ENCODE measurements at places on chromosomes 4 and X.

- DNase-seq: no peak
Measured at GRCh38 chr4:1470393-1470670, 64.1 kb upstream of the NKX1-1 start.

GRCh38 chr4:16952896-16953630, 54.6 kb upstream of the LDB2 start:
- DNase-seq: no peak

DNA sequence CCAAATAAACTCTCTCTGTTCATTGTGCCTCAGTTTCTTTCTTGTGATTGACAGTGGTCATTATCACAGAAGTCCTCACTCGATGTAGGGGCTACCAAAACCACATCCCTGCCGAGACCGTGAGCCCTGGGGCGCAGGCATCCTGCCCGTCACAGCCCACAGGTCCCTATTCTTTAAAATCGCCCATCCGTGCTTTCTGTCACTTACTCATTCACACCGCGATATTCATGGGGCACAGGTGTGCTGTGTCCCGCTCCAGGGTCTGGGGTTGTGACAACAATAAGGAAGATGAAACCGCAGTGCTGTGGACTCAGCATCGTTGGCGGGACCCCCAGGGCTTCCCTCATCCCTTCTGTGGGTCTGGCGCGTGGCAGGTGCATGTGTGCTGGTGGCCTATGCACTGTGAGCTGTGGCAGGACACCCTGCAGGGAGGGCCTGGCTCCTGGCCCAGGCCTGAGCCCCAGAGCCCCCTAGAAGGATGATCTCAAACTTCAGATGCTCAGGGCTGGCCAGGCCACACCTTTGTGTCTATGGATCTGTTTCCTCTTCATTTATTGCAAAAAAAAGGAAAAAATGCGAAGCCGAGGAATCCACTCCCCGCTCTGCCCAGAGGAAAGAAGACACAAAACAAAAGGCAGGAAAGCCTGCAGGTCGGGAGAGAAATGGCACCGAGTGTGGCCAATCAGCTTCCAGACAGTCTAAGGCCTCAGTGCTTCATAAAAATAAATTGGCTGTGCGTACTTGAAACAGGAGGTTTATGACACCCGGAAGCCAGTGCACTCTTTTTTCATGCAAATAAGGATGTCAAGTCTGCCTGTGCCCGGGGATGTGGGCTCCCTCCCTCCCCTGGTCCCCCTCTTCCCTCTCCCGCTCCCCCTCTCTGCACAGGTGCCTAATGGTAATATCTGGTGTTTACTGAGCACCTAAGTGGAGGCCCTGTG, 109.5 kb upstream of the ADRA2C start:
- no peak for DNase-seq

- peak; percentile 93 for DNase-seq
Measured at GRCh38 chr4:3853388-3854035, 87.3 kb downstream of the ADRA2C start.

- no peak for DNase-seq
Measured at GRCh38 chr4:16687011-16687410, 211.4 kb downstream of the LDB2 start.

- DNase-seq: no peak
Measured at GRCh38 chr4:52833941-52834525, 28.1 kb upstream of the RASL11B start.

DNA sequence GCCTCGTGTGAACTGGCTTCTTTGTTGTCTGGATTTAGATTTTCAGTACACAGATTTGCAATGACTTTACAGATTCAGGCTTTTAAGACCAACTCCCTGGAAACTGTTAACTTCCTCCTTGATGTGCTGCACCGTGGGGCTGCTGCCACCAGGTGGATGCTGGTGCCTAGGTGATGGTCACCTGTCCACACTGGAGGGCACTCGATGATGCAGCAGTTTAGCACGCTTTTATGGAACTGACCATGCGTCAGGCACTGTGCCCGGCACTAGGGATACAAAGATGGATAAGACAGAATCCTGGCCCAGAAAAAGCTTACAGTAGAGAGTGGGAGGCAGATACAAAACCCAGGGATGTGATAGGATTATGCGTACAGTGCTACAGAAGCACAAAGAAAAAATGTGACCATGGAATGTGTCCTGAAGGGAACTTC, 180.7 kb downstream of the CEP135 start:
- DNase-seq: peak; percentile 64

- no peak for DNase-seq
Measured at GRCh38 chr4:14652522-14652921, 349.8 kb upstream of the CPEB2 start.

GRCh38 chr4:52425751-52426326, 233.3 kb downstream of the USP46 start:
- no peak for DNase-seq

GRCh38 chr4:128371876-128372275, 84.3 kb upstream of the PGRMC2 start:
- DNase-seq: no peak

DNA sequence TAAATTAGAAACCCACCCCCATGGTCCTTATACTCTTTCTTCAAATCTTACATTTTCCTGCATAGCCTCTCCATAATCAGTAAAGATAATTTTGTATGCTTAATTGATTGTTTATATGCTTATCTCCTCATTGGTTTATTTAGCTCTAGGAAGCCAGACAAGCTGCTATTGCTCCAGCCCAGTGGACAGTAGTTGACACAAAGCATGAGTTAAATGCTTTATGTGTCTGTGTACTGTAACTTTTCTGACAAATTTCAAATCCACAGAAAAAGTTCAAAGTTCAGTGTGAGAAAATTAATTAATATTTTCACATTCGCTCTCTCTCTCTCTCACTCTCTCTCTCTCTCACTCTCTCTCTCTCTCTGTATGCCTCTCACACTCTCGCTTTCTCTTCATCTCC, 181.7 kb downstream of the GABRB1 start:
- no peak for DNase-seq

DNA sequence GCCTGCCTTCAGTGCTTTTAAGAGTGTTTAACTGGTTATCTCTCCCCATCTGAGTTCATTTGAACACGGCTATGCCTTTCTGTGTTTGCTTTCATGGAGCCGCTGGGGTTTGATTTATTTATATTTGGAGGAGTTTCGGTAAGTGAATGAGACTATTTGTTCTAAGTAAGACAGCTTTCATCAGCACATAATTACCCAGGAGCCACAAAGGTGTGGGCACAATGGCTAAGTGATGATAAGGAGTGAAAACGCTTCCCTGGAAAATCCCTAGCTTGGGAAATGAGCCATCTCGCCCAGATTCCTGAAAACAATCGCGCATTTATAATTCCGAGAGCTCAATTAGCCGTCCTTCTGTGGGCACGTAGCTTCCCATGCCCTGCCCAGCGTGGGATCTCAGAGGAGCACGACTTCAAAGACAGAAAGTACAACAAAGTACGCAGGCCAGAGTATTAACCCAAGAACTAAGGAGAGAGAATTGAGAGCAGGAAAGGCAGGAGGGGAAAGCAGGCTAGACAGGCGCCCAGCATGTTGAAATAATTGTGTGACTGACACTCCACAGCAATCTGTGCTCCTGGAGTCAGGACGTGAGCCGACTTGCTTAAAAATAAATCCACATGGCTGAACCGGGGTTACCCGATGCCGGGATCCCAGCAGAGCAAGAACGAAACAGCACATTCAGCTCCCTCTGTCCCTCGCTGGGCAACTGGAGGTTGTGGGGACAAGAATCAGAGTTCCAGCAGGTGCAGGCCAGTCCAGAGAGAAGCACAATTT, 99.0 kb downstream of the DHRSX start:
- no peak for DNase-seq

DNA sequence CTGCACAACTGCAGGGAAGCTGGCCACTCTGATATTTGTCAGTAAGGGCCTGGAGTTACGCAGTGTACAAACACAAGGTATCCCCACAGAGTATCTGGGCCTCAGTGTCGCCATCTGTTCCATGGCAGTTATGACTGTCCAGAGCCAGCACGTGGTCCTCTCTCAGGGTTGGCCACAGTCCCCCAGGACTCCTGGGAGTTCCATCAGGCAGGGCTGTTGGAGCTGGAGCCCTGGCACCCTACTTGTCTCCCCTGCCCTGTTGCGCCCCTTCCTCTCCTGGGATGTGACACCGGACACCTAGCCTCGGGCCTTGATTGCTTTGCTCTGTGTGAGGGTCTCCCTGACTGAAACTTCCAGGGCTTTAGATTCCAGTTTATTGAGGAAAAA, 8.4 kb downstream of the HTRA3 start:
- no peak for DNase-seq

GRCh38 chrX:69067841-69068240, 97.4 kb downstream of the PJA1 start:
- no peak for DNase-seq

GRCh38 chrX:47596256-47596655, 14.0 kb downstream of the TIMP1 start:
- DNase-seq: no peak

- DNase-seq: no peak
Measured at GRCh38 chr4:138897811-138898226, 117.8 kb upstream of the NOCT start.

DNA sequence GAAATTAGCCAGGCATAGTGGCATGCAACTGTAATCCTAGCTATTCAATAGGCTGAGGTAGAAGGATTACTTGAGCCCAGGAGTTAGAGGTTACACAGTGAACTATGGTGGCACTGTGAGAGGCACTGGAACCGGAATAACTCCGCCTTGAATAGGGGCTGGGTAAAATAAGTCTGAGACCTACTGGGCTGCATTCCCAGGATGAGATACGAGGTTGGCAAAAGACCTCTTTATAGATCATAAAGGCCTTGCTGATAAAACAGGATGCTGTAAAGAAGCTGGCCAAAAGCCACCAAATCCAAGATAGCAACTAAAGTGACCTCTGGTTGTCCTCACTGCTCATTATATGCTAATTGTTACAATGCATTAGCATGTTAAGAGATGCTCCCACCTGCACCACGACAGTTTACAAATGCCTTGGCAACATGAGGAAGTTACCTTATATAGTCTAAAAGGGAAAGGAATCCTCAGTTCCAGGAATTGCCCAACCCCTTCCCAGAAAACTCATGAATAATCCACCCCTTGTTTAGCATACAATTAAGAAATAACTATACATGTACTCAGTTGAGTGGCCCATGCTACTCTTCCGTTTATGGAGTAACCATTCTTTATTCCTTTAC, 88.6 kb downstream of the CENPC start:
- no peak for DNase-seq

DNA sequence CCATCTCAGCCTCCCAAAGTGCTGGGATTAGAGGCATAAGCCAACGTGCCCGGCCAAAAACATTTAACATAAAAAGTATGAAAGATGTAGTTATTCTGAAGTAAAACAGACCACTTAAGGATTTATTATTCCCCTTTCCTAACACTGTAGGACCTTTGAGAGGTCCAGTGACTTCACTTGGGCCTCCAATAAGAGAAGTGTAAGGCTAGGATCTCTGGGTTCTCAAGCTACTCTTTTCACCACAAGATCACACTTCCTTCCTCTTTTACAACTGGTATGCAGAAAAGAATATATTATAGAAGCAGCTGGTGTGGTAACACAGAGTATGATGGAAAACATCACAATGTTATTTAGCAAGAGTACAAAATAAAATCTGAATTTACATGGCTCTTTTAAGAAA, 30.2 kb upstream of the CCNG2 start:
- DNase-seq: no peak

GRCh38 chr4:4642496-4643000, 100.7 kb upstream of the STX18 start:
- no peak for DNase-seq

- no peak for DNase-seq
Measured at GRCh38 chr4:10020871-10021652, at the start of gene SLC2A9. TSS of gene SLC2A9 (minus strand) at chr4:10021497. CDS start at chr4:10021429, 68 bp downstream.

DNA sequence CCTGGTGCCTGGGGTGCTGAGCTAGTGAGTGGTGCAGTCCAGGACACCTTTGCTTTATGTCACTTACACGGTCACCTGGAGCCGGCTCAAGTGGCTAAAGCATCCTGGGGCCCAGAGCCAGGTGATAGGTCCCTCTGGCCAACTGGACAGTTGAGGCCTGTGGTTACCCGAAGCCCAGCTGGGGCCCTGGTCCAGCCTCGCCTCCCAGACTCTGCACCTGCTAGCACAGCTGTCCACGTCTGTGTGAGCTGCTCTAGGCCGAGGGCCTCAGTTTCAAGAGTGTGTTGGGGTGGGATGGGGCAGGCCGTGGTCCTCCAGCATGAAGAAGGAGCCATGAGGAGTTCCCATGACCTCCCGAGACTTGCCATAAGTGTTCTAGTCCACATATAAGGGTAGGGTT, 7.7 kb upstream of the ADD1 start:
- no peak for DNase-seq

DNA sequence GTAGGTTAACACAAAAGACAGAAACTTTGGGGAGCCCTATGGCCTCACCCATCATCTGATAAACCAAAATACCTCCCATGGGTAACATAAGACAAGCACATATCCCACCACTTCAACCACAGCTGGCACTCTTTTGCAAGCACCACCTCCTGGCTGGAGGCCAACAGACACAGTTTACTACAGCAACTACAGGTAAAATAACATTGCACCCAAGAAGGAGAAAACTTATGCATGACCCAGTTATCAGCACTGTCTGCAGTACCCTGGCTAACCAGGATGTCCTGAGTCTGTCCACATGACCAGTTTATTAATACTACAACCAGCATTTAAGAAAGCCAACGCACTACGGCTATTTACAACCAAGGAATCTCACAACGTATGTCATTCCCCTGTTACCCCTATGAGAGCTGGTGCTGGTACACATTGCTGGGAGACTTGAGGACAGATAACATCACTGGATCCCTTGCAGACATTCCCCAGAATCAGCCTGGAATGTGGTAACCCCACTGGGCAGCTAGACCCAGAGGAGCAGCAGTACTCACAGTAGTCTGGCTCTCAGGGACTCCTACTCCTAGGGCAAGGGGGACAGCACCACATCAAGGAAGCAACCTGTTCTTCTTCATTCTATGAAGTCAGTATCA, 32.0 kb downstream of the ELF2 start:
- DNase-seq: no peak

GRCh38 chrX:46812445-46812844, 24.4 kb upstream of the RP2 start:
- DNase-seq: no peak

DNA sequence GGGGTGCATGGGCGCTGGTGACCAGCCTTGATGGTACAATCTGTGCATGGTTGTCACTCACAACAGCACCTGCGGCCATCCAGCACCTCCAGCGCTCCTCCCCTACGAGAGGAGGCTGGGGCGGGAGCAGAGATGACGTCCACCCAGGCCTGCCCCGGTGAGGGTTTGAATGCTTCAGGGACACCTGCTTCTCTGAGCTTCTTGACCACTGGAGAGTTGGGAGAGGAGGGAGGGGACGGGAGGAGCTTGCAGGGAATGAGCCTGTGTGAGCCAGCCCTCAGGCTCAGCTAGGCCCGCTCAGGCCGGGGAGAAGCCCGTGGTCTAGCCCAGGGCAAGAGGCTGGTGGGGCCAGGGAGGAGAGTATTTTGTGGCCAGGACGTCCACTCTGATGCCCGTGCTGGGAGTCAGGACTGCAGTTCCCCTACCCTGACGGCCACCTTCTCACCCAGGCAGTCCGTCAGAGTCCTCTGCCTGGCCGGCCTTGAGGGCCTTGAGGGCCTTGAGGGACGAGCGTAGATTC, 59.2 kb downstream of the CPZ start:
- no peak for DNase-seq

DNA sequence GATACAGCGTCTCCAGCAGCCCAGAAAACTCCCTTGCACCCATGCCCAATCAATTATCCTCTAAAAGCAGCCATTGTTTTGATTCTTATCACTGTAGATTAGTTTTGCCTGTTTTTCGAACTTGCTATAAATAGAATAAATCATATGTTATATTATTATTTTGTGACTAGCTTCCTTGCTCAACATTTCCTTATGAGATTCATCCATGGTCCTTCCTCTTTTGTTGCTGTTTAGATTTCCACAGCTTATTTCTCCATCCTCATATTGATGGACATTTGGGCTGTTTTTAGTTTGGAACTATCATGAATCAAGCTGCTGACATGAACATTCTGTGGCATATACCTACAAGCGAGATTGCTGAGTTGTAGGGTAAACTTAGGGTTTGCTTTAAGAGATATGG, 595.3 kb downstream of the BCOR start:
- no peak for DNase-seq

Measured in WERI-Rb-1 (cell line).